T-helper 2 cell treated with Interferon-gamma antibody and Interleukin-4, amounts not matched to agents 5 μg/mL and 100 μg/mL, for 36 hours (primary cell): ENCODE measurements at places on chromosomes 7 and 10.
A peak's percentile ranks its signal among the peaks of the same experiment; 100 is the strongest.

GRCh38 chr7:138495485-138495884, 35.4 kb downstream of the TRIM24 start:
- no peak for DNase-seq

- no peak for DNase-seq
Observed at GRCh38 chr7:105637755-105638154, 56.5 kb upstream of the EFCAB10 start.

DNA sequence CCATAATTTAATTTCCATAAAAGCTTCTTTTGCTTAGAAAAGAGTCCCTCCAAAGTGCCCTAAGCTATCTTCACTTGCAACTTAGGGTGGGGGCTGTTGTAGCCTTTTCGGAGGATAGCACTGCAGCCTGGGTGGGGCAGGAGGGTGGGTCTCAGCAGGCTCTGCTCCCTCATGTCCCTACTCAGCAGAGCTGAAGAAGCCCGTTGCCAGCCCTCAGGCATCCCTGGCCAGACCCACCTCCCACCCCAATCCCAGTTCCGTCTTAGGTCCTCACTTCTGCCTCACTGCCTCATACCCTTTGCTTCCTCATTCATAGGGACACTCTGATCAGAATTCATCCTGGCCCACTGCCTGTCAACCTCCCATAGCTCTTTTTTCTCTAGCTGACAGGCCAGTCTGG, 99.8 kb upstream of the ZMIZ1 start:
- DNase-seq: no peak

GRCh38 chr7:105766421-105767073, 109.9 kb downstream of the ATXN7L1 start:
- no peak for DNase-seq

GRCh38 chr7:24718977-24719491, 38.2 kb downstream of the GSDME start:
- DNase-seq: no peak

GRCh38 chr10:102646610-102647442, 2.5 kb downstream of the TRIM8 start:
- peak; percentile 44 for DNase-seq

GRCh38 chr7:1503390-1503789, 799 bp downstream of the INTS1 start:
- no peak for DNase-seq
